ENCODE measurements at places on chromosomes 6 and 20.
A peak's percentile ranks its signal among the peaks of the same experiment; 100 is the strongest.

- no peak for DNase-seq
These were observed 467.2 kb upstream of the CHD6 start for GRCh38 chr20:42085366-42085765.

- peak; percentile 45 for DNase-seq
These were observed 270.6 kb downstream of the KHDC1L start for GRCh38 chr6:72954716-72955115.

DNA sequence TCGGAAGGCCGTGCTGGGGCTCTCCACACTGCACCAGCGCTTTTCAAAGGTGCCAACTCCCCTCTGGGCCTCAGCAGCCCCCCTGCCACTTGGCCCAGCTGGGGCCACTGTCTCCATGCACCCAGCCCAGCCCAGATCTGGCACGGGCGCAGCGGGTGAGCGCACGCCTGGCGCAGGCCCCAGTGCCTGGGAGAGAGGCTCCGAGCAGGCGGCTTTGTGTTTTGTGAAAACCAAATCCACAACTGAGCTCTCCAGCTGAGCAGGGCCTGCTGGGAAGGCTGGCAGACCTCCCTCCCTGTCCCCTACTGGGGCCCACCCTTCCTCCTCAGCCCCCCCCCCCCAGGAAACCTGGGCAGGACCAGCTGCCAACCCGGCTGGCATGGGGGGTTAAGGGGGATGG lies 17.0 kb downstream of the MDGA1 start:
- peak; percentile 36 for DNase-seq

DNA sequence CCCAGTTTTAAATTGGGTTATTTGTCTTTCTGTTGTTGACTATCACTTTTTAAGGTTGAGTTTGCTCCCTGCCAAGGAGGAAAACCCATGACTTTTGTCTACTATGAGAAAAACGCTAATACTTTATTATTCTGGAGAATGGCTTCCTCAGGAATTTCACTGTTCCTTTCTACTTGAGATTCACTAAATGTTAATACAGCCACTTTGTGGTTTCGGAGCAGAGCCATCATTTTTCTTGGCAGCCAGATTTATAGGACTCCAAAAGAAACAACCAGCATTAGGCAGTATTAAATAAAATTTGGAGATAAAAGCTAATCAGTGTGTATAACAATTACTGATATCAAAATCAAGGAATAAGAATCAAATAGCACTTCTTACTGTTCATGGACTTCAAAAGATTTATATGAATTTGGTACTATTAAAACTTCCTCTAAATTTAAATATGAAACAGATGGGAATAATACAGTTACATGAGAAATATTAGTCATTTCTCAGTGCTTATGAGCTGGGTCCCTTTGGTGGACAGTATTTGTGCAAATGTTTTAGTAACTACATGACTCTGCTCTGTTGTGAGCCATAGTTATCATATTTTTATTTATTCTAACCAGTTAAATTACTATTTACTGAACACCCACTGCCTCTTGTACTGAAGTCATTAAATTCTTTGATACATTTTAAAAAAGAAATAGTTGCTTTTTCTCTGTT lies 64.1 kb upstream of the FBXO30 start:
- DNase-seq, result peak; percentile 71

- DNase-seq, result peak; percentile 86
These were observed 11.7 kb upstream of the SIRPB1 start for GRCh38 chr20:1631309-1632151.

DNA sequence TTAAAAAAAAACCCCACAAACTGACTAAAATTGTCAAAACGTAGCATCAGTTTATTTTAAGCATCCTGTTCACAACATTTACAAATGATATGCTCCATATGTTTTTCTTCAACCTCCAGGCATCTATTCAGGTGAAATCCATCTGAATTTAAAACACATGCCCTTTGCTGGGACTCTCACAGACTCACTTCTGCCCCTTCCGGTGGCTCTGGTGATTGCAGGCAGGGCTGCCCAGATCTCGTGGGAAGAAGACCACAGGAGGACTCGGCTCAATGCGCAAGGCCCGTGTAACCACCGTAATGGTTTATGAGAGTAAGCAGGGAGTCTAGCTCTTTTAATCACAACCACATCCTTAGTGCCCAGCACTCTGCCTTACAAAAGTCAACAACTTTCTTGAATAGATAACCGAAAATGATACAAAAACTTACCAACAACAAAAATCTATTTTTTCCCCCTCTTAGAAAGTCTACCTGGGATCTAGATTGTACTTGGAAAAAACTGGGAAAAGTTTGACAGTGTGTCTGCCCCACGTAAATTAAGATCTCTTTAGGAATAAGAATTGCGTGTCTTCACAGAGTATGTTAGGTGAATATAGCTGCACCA lies 139.1 kb downstream of the KIF16B start:
- DNase-seq, result peak; percentile 28

DNA sequence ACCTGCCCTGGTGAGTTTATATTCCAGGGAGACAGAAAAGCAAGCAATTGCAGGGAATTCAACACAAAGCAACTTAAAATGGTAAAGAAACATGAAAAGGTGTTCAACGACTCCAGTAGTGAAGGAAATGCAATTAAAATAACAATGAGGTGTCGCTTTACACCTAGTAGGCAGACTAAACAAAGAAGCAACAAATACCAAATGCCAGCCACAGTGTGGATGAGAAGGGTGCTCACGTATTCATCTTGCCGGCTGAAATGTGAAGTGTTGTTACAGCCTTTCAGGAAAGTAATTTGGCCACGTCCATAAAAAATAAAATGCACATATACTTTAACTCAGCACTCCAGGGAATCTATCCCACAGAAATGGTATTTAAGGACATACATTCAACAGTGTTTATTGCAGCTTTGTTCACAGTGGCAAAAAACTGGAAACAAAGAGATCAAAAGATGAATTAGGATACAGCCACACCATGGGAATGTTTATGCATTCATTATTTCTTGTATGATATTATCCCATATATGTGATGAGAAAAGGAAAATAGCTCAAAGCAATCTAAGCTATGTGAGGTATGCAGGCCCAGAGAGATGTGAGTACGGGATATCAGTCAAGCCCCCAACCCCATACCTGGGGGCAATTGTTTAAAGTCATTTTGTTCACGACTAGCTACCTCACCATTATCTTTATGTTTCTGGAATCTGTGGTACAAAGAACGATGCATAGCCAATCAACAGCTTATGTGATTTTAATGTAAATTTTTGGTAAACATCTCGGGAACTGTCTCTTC lies 266.0 kb upstream of the SOX4 start:
- DNase-seq, result no peak

GRCh38 chr6:37051138-37052026 lies 45.9 kb downstream of the FGD2 start:
- DNase-seq, result peak; percentile 66

DNA sequence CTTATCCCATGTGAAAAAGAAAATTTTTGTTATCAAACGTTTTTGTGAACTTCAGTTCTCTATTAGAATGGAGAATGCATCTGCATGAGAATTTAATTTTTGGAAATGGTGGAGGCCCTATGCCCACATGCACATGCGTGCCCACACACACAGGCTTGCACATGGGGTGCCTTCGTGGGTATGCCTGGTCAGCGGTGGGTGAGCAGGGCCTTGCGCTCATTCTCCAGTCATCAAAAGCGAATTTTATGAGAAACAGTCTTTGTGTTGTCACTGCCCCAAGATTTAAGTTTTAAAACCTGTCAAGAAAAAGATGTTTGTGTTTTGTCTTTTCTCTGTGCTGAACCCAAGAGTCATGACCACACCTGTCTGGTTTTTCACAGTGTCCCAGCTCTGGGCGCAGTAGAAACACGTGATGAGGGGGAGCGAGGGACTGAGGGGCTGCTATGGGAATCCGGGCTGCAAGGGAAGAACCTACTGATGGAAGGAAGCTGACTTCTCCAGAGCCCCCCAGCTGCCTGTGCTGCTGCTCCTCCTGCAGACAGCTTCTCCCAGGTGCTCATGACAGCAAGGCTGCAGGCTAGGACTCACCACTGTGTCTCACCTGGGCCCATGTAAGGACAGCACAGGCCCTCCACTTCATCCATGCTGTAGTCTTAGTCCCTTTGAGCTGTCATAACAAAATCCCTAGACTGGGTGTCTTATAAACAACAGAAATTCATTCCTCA lies 153.6 kb downstream of the SYCP2 start:
- DNase-seq, result no peak

DNA sequence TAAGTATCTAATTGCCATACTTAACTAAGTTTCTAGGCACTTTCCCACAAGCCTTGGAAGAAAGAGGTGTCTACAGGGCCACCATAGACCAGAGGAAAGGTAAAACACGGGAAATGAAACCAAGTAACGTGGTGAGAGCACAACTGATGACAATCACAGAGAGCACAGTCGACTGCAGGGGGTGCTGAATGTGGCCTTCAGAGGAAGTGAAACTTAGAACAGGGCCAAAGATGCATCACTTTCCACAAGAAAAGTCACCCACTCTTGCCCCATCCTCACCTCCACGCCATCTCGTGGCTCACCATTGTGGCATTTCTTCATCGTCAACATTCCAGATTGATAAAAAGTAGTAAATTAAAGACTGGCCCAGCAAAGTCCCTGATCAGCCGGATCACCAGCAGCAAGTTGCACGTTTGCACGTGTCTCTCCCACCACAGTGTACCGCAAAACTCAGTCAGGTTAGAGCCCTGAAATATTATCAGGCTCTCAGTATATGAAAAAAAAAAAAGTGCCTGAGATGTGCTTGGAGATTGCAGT lies 31.4 kb downstream of the HIVEP2 start:
- no peak for DNase-seq

- DNase-seq, result no peak
These were observed 21.1 kb upstream of the TAGAP start for GRCh38 chr6:159065759-159066329.

- DNase-seq, result no peak
These were observed 189.0 kb downstream of the LRFN2 start for GRCh38 chr6:40398034-40398691.

DNA sequence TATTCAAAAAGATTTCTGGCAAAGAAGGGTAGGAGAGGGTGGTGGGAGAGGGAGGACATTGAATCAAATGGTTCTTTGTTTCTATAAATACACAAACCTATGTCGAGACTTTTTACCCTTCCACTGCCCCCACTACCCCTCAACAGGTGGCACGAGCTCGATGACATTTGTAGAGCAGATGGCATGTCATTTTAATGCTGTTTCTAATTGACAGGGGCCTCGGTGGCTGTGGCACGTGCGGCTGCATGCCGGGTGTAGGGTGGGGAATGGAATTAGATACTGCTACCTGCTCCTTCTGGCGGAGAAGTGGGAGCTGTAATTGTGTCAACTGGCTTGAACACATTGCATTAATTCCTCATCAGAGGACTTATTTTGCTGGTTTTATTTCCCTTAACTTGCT lies 29.1 kb upstream of the SASH1 start:
- DNase-seq, result no peak

DNA sequence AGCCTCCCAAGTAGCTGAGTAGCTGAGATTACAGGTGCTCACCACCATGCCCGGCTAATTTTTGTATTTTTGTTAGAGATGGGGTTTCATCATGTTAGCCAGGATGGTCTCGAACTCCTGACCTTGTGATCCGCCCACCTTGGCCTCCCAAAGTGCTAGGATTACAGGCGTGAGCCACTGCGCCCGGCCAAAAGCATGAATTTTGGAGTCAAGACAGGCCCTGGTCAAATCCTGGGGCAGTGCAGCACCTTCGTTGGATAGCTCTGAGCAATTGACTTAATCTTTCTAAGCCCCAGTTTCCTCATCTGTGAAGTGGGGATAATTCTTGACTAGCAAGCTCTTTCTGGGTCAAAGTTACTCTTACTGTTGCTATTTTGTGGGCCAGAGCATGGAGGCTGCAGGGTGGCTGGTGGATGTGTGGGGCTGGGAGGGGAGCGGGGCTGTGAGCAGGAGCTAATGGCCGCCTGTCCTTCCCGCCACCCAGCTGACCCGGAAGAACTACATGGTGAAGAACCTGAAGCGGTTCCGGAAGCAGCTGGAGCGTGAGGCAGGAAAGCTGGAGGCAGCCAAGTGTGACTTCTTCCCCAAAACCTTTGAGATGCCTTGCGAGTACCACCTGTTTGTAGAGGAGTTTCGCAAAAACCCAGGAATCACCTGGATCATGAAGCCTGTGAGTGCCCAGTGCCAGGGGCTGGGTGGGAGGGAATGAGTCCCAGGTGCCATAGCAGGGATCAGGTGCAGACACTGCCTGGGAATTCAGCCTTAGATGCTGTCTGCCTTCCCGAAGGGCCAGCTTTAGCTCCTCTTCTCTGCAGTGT lies 39.0 kb downstream of the TTLL9 start:
- no peak for DNase-seq

GRCh38 chr6:157328108-157328692 lies 4.9 kb upstream of the TMEM242 start:
- DNase-seq, result peak; percentile 31

DNA sequence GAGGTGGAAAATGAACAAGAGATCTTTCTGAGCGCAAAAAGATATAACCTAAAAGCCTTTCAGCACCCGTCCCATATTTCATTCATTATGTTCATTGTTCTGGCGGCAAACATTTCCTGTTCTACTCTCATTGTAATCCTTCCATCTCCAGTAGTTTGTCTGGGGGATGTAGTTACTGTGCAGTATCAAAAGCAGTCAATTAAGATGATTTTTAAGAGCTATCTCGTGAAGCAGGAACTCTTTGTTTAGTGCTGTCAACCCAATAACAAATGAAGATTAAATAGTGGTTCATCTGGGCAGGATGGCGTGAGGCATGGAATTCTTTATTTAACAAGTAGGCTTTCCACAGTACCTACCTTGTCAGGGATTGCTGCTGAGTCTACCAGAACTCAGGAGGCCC lies 876.7 kb downstream of the HACE1 start:
- DNase-seq, result no peak

DNA sequence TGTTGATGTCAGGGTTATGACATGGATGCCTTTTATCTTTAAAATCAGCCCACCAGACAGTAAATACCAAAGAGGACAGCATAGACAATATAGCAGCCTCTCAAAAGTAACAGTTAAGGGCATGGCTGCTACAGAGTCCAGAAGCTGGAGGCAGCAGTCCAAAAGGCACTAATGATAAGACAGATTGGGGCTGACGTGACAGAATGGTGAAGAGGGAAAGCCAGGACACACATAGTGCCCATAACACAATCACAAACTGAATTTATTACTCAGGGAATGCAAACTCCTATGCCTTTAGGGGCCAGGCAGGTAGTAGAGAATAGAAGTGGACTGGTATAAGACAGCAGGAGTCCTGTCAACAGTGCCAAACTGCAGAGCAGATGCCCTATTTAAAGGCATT lies 40.7 kb downstream of the TP53INP2 start:
- no peak for DNase-seq

DNA sequence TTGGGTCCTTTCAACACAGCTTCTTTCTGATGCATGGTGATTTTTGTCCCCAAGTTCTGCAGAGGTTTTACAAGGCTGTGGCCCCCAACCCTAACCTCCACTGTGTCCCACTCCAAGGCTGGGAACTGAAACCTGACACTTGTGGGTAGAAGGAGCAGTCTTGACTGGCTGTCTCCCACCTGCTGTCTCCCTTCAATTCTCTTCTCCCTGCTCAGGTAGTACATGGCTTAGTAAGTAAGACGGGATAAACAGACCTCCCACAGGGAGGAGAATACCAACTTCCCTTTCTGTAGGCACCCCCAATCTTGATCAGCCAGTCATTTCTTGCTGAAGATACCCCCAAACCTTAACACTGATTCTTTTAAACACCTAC lies 25.0 kb downstream of the TGM6 start:
- DNase-seq, result no peak

- peak; percentile 73 for DNase-seq
These were observed at the start of gene ECHDC1 for GRCh38 chr6:127342946-127343808. Gene ECHDC1, minus strand, starts transcription at chr6:127343609. Its CDS starts 12,581 bp downstream, at chr6:127331028.

All from fibroblast of the aortic adventitia (primary cell).